ENCODE measurements at places on chromosomes 3 and 15.
A peak's percentile ranks its signal among the peaks of the same experiment; 100 is the strongest.

- DNase-seq, result peak; percentile 17
Measured at GRCh38 chr3:194404365-194405140, 5.5 kb upstream of the GP5 start.

DNA sequence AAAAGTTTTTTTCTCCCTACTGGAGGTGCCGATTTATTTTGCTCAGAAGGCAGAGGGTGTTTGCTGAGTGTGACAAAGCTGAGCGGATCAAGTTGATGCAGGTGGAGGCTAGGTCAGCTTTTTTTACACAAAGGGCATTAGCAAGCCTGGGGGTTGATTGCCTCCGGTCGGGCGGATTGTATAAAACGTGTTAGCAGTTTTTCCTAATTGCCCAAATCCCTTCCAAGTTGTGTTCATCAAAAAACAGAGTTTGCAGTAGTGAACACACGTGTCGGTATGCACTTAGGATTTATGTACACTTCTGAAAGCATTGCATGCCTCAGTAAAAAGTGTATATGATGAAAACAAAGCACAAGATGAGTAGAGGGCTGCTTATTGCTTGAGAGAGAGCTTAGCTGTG is 2.6 kb downstream of the GPR160 start:
- no peak for DNase-seq

GRCh38 chr3:157240408-157240807 is 80.5 kb upstream of the CCNL1 start:
- no peak for DNase-seq

DNA sequence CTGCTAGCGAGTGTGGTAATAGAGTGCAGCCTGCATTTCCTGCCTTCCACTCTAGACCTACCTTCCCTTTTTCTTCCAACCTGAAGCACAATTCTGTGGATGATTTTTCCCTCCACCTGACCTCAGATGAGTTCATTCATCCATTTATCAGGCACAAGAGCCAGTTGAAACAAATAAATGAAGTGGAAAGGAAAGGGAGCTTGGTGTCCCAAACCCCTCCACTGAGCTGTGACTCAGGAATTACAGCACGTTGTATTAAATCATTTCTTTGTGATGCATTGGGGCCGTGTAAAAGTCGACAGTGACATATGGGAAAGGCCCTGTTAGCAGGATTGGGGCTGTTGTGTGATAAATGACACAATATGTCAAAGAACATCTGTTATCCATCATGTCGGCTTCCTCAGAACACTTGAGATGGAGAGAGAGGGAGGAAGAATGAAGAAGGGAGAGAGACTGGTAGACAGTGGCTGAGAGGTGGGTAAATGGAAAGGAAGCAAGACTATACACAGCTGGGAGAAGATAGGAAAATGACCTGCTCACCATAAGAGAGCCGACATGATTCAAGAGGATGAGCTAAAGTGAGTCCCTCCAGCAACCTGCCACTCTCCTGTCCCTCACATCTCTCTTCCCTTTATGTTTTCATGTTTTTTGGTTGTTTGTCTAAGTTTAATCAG is 366.0 kb downstream of the AGBL1 start:
- DNase-seq, result no peak

- no peak for DNase-seq
Measured at GRCh38 chr15:43414196-43414595, 43.3 kb downstream of the TUBGCP4 start.

DNA sequence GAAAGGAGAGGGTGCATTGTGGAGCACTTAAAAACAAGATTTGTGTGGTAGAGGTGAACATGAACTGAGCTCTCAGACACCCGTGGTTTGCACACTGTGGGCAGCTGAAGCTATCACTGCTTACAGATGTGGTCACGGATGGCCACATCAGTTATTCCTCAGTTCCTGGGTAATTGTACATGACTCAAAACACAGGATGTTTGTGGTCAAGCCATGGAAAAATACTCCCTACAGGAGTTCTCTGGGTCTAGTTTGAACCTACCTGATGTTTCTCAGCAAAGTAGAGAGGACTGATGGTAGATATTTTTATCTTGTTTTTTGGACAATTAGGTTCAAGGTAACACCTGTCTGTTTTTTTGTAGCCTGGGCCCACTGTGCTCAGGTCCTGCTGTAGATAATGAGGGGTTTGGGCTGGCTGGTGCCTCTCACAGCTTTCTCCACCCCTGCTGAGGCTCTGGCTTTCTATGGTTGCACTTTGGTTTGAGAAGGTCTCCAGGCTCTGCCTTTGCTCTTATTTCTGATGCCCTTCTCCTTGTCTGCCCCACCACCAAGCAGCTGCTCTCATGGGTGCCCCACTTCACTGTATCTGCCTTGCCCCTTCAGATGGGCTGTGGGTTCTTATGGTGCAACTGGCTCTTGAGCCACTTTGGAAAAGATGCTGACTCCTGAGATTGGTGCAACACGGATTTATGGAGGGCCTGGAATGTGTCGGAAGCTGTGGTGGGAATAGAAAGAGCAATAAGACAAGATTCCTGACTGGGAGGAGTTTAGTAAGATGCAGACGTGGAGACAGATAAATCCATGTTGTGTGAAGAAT is 40.1 kb downstream of the CDCP1 start:
- peak; percentile 22 for DNase-seq

- no peak for DNase-seq
Measured at GRCh38 chr3:58398669-58399333, 34.8 kb downstream of the PDHB start.

- no peak for DNase-seq
Measured at GRCh38 chr15:95591886-95592285, 738.6 kb upstream of the NR2F2 start.

- no peak for DNase-seq
Measured at GRCh38 chr3:167656821-167657220, 3.1 kb upstream of the WDR49 start.

GRCh38 chr3:183008800-183009199 is 28.5 kb upstream of the DCUN1D1 start:
- no peak for DNase-seq

GRCh38 chr15:76162036-76162398 is 102.2 kb downstream of the TMEM266 start:
- no peak for DNase-seq

DNA sequence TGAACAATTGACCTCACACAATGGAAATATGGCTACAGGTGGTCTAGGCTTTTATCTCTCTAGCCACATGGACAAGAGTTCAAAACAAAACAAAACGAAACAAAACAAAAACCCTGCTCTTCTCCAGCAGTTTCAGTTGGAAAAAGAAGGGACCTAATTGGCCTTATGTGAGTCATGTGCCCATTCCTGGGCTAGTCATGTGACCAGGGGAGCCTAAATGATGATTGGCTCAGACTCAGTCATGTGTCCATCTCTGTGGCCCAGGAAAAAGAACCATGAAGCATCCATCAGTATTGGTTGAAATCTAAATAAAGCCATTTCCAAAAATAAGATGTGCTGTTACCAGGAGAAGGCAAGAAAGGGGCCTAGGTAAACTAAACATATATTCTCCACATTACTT is 96.8 kb downstream of the ANXA2 start:
- DNase-seq, result no peak

DNA sequence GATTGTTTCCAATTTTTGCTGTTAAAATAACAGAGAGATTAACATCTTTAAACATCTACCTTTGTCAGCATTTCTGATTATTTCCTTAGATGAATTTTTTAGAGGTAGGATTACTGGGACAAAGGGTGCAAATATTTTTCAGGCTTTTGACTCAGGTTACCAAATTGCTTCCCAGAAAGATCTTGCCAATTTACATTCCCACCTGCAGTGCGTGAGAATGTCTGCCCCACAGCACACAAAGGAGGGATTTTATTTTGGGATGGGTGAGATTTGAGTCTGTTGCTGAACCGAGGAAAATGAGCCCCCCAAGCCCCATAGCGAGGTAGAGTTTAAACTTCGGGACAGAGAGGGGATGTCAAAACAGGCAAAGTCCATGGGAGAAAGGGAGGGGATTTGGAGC is 25.9 kb upstream of the RNU6-1 start:
- DNase-seq, result no peak

DNA sequence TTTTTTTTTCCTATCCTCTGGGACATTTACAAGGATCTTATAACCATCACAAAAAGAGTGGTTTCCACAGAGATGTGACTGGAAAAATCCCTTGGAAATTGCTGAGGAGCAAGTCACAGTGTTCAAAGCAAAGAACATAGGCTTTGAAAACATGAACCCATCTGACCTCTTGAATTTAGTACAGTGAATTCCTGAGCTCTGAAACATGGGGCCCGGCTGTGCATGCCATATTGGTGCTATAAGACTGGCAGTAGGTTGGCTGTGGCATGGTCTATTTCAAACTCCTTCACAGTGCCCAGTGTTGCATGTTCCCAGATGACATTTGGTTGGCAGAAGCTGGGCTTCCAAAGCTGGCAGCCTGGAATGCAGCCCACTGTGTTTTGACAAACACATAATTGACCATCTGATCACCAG is 202.2 kb downstream of the TIGIT start:
- DNase-seq, result no peak

DNA sequence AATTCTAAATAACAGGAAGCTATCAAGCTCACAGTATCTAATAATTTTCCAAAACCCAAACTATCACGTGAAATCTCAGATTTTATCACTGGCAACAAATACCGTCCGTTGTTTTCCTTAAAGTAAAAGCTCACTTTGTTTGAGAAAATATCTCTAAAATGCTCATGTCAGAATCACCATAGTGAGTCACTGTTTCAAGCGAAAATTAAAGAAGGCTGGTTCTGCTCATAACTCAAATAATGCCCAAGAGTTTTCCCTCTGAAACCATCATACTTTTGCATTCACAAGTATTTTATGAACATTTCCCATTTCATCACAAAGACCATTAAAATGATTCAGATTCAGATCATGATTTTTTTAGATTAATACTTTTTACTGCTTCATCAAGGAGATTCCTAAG is 50.6 kb downstream of the TBL1XR1 start:
- peak; percentile 28 for DNase-seq

DNA sequence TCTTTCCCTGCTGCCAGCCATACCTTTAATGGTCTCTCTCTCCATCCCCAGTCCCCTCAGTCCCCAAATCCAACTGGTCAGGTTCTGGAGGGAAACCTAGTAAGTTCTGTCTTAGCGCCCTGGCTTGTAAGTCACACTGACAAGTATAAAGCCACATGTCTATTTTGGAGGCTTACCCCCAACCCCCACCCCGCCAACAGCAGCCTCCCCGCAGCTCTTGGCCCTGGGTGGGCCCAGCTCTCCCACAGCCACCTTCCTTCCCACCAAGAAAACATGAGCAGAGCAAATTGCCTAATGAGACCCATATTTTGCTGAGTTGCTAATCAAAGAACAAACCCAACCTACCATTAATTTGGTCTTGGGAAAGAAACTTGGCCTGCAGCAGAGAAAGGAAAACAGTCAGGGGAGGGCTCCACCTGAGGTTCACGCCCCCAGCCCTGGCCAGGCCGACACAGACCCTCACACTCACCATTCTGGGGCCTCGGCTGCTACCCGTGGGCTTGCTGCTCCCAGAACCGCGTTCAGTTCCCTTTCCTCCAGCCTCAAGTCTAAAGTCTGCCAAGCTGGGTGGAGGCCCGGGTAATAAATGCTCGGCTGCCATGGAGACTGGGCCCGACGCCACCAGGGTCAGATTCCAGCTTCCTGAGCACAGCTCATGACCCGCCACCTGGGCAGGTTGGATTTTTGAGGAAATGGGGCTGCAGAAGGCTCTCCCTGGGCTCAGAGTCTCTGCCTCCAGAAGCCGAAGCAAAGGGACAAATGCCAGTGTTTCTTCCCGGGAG is at the start of gene CALML4:
Gene CALML4, minus strand, starts transcription at position 557 of the 782 bp plus-strand sequence. Its CDS starts 85 bp downstream, at position 472.
- no peak for DNase-seq

DNA sequence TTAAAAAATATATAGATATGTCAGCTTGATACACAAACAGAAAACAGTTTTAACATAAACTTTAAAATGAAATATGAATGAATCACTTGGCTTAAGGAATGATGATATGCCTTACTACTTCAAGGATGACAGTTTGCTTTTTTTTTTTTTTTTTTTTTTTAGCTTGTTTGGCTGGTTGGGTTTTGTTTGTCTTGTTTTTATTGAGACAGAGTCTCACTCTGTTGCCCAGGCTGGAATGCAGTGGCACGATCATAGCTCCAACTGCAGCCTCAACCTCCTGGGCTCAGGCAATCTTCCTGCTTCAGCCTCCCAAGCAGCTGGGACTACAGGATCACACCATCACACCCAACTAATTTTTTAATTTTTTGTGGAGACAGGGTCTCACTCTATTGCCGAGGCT is 14.5 kb downstream of the LRRC2 start:
- DNase-seq, result no peak

DNA sequence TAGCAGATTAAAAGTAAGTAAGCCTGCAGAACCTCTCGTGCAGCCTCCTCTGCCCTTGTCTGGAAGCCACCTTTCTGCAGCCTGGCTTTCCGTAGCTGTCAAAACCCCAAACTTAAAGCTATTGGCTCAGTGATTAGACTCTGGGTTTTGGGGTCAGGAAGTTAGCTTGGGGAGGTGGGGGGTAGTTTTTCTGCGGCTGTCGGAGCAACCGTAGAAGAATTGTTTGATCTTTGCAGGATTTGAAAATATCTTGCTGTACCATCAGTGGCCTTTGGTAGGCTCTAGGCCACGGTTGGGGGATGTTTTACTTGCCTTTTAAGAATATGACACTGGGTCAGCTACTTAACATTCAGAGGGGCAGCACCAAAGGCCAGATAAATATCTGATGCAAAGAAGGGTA is 88.4 kb upstream of the RASGRP1 start:
- DNase-seq, result peak; percentile 90

- no peak for DNase-seq
Measured at GRCh38 chr3:123298903-123299302, 97.2 kb downstream of the SEC22A start.

- no peak for DNase-seq
Measured at GRCh38 chr3:193905541-193906396, 230.2 kb upstream of the HES1 start.

- DNase-seq, result no peak
Measured at GRCh38 chr3:147267434-147267833, 138.9 kb downstream of the ZIC4 start.
